ENCODE measurements at places on chromosomes 7 and 10.

DNA sequence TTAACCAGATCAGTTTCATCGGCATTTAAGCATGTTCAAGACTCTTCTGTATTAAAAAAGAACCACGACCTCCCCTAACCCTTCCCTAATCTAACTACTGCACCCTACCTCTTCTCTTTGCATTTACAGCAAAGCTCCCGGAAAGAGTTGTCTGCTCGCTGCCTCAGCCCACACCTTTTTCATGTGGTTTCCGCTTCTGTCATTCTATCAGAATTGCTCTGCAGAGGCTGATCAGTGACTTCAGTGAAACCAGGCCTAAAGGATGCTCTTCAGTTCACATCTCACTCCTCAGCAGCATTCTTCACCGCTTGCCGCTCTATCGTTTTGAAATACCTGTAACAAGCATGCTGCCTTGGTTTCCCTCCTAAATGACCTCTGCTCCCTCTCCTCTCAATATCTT is 160.9 kb downstream of the SDK1 start:
- no peak for DNase-seq
- H3K27ac ChIP-seq = no peak overlapping the region
- H3K4me1 ChIP-seq = no peaks in the 10 kb centered on the region
- no peaks in the 10 kb centered on the region for H3K36me3 ChIP-seq
- no peaks in the 10 kb centered on the region for H3K27me3 ChIP-seq

- no peak overlapping the region for H3K27ac ChIP-seq
- H3K27me3 ChIP-seq = no peaks in the 10 kb centered on the region
Measured at GRCh38 chr7:155487509-155488482, 29.9 kb downstream of the EN2 start.

GRCh38 chr7:111228437-111228836 is 137.5 kb downstream of the LRRN3 start:
- no peaks in the 10 kb centered on the region for H3K27me3 ChIP-seq
- H3K4me3 ChIP-seq = no peak overlapping the region
- no peaks in the 10 kb centered on the region for H3K4me1 ChIP-seq
- no peaks in the 10 kb centered on the region for H3K36me3 ChIP-seq
- H3K27ac ChIP-seq = no peak overlapping the region
- DNase-seq = no peak

DNA sequence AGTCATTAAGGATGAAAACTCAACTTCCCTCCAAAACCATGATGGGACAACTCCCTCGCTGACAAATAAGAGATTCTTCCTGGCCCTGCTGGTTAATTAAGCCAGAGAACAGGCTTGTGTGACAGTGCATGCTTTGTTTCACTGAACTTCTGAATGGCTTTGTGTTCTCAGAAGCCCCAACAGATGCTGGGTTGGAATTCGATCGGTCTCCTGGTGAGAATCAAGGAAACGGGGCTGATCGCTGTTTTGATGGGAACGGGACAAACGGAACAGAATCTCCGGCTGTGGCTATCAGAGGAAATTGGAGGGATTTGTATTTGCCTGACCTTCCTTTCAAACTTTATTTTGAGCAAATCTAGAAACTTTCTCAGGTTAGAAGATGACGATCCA is 145.0 kb downstream of the RNF216 start:
- H3K4me3 ChIP-seq = no peak overlapping the region
- peaks cover 7% of the 10 kb centered on the region for H3K36me3 ChIP-seq
- peaks cover 33% of the 10 kb centered on the region for H3K4me1 ChIP-seq
- peak overlapping the region; percentile 11 for H3K27ac ChIP-seq

GRCh38 chr7:150566572-150566971 is 618 bp upstream of the GIMAP4 start:
- no peak for DNase-seq
- H3K4me1 ChIP-seq = peaks cover 18% of the 10 kb centered on the region
- H3K4me3 ChIP-seq = peak overlapping the region; percentile 58
- H3K36me3 ChIP-seq = peaks cover 18% of the 10 kb centered on the region

DNA sequence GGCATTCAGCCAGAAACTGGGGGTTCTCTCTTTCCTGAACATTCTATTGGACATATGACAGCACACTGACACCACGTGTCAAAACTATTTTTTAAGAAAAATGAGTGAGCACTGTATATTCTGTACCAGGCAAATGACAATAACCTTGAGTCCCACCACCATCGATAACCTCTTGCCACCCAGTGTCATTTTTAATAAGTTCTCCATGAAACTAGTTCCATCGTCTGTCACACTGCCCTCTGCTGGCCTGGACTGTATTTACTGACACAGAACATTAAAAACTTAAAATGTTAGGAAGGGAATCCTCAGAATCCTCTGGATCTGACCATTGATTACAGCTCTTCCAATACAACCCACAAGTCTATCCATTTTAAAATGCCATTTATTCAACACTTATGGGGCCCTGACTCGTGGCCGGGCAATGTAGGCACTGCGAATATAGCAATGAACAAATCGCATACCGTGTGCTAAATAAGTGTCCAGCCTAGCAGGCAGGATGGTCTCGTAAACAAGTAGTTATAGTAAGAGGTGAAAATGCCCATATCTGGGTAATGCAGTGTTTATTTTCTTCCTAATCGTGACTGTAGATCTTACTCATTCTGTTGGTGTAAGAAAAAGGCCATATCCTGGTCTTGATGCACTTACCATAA is 35.9 kb upstream of the CACNB2 start:
- no peak overlapping the region for H3K27ac ChIP-seq
- DNase-seq = peak; percentile 37
- H3K27me3 ChIP-seq = no peaks in the 10 kb centered on the region
- H3K4me3 ChIP-seq = no peak overlapping the region

GRCh38 chr7:150787321-150788281 is 12.6 kb downstream of the TMEM176B start:
- peak overlapping the region; percentile 83 for H3K27ac ChIP-seq
- no peak overlapping the region for H3K4me3 ChIP-seq
- H3K36me3 ChIP-seq = no peaks in the 10 kb centered on the region
- peaks cover 20% of the 10 kb centered on the region for H3K4me1 ChIP-seq
- no peak for DNase-seq
- no peaks in the 10 kb centered on the region for H3K27me3 ChIP-seq
